ENCODE measurements at places on chromosomes 5 and 9.
A peak's percentile ranks its signal among the peaks of the same experiment; 100 is the strongest.

- DNase-seq: no peak
These were observed 30.9 kb upstream of the OLFM1 start for GRCh38 chr9:135056541-135056940.

DNA sequence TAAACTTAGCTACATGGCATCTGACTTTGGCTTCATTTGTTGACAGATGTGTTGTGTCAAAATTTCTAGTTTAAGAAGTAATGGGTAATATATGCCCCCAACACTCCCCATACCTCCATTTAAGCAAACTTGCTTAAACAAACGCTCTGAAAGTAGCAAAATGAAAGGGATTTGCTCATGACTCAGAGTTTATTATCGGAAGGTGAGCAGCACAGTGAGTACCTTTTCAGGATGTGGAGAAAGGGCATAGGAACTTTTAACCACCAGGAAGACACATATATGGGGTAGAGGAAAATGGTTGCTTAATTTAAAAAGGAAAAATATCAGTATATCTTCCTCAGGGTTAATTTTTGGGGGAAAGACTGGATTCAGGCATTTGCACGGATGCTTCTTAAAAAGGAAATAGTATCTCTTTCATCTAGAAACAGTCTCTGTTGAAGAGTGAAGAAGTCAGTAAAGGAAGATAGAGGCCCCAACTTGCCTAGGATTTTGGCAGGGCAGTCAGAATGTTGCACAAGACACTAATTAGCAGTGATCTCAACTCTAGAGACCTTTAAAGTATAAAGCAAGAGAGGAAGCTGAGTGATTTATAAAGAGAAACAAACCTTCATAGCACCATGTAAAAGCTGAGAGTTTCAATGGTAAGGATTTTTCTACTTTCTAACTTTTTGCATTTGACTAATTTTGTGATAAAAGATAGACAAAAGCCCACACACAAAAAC is 155.1 kb downstream of the TRIO start:
- DNase-seq: no peak

- DNase-seq: no peak
These were observed 31.3 kb upstream of the PLPP6 start for GRCh38 chr9:4630836-4631235.

DNA sequence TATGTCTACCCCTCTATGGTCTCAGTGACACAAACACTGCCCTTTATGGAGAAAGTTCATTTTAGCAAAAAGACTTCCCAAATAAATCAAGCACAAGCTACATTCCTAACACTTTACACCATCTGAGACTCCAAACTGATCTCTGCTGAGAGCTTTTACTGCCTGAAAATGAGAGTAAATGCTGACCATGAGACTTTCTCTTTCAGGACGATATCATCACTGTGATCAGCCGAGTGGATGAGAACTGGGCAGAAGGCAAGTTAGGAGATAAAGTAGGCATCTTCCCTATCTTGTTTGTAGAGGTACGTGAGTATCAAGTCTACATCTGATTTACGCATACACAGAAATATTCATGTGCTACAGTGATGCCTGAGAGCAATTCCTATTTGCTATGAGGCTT is 67.5 kb downstream of the SH3RF2 start:
- no peak for DNase-seq

GRCh38 chr5:58753446-58753845 is 170.6 kb downstream of the RAB3C start:
- no peak for DNase-seq

DNA sequence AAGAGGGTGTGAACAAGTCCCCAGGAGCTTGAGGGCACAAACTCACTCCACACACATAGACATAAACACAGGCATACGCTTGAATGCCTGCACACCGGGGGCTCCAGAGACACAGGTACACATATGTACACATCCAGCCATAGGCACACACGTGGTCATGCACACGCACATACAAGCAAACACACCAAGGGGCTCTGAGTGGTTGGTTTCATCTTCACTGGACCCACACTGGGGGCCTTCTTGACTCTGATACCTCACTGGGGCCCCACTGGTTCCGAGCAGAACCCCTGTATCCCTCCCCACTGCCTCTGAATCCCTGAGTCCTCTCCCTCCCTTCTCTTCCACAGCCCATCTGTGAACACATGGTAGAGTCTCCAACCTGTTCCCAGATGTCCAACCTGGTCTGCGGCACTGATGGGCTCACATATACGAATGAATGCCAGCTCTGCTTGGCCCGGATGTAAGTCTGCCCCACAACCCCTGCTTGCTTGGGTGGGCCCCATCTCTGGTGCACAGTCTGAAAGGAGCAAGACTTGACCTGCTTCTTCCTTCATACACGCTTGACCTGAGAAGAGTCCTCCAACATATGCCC is 6.4 kb downstream of the SPINK4 start:
- DNase-seq: no peak

DNA sequence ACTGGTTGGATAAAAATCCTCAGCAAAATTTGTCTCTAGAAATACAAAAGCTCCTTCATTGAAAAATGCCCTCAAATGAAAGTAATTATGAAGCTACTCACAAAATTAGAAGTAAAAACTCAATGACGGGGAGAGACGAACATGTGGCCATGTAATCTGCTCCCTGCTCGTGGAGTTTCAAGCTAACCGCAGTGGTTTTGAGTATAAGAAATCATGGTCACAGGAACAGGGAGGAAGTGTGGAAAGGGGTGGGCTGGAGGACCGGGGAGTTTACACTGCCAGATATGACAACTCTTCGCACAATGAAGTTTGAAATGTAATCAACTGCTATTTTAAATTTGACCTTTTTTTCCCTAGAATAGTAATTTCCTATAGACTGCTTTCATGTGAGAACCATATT is 765.4 kb upstream of the DMAC1 start:
- no peak for DNase-seq

DNA sequence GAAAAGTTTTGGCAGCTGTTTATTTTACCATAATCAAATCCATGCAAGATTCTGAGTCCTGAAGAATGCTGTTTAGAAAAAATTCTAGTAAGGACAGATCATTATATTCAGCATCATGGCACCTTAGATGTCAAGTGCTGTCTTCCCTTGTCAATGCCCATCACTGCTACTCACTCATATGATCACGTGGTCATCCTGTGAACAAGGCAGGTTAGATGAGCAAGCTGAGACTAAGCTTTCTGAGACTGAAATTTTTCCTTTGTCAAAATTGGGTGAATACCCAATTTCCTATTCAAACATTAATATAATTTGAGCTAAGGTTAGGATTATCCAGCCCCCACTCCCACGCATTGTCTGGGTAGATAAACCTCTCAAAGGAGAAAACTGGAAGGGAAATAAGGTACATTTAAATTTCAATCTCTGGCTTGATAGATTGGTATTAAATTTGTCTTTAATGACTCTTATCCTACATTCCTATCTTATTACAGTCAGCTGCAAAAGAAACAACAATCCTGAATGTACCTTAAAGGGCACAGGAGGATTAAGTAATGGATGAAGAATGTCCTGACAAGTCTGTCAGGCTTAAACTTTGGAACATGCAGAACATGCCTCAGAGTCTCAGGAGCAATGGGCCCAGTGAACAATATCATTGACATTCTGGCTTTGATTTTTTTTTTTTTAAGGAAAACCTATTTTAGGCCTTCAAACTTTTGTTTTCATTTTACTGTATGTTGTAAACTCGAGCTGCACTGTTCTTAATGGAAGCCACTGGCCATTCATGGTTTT is 148.7 kb upstream of the RANBP3L start:
- no peak for DNase-seq

GRCh38 chr5:5295351-5295750 is 127.1 kb upstream of the ICE1 start:
- DNase-seq: peak; percentile 9

- DNase-seq: no peak
These were observed 94.8 kb upstream of the APC start for GRCh38 chr5:112642885-112643284.

GRCh38 chr5:2239201-2239910 is 356.6 kb upstream of the IRX4 start:
- DNase-seq: no peak

- DNase-seq: peak; percentile 42
These were observed 2.0 kb downstream of the HAVCR2 start for GRCh38 chr5:157106630-157107461.

- no peak for DNase-seq
These were observed 20.9 kb downstream of the MORN5 start for GRCh38 chr9:122180633-122181032.

DNA sequence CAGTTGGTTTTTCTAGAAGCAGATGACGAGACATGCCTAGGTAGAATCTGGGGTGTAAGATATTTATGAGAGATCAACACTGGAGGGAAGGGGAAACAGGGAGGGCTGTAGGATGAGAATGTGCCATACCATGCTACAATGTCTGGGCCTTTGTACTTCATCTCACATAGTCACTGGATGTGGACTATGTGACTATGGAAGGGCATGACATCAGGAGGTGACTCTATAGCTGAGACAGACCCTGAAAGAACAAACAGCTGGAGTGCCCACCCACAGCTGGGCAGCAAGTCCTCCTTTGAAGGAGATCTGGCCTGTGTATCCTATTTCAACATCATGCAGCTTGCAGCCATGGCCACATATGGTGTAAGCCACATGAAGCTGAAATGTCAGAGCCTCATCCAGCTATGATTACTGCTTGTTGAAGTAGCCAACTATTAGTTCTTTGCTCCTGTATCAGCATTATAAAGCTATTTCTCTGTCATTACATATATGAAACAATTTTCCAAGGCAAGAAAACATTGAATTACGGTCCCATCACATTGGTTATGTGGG is 46.2 kb upstream of the KIF2A start:
- no peak for DNase-seq

GRCh38 chr5:143880178-143880577 is 68.2 kb downstream of the HMHB1 start:
- DNase-seq: no peak

- no peak for DNase-seq
These were observed 7.0 kb downstream of the UNC5A start for GRCh38 chr5:176817369-176817840.

- DNase-seq: no peak
These were observed 11.3 kb downstream of the DBN1 start for GRCh38 chr5:177462021-177462670.

DNA sequence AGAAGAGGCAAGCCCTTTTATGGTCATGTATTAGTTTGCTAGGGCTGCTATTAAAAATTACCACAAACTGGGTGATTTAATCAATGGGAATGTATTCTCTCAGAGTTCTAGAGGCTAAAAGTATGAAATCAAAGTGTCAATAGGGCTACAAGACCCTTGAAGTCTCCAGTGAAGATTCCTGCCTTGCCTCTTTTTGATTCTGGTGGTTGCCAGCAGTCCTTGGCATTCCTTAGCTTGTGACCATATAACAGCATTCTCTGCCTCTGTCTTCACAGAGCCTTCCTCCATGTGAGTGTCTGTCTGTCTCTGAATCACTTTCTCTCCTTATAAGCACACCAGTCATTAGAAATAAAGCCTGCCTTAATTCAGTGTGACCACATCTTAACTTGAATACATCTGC is 282.7 kb downstream of the KCNN2 start:
- DNase-seq: peak; percentile 5

DNA sequence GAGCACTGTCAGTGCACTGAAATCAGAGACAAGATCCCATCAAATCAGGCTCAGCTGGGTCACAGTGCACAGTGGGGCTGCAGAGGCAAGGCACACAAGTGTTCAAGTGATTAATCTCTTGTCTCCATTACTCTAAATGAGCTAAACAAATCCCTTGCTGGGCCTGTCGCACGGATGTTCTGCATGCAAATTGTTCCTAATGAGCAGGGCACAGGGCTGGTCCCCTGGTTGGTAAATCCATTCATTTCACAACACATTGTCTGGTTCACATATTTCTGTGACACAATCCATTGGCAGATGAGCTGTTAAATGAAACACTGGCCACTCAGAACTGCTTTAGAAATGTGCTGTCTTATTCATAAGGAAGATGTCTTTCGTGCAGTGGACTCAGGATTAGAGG is 167.9 kb upstream of the BRINP1 start:
- no peak for DNase-seq

GRCh38 chr5:87787625-87788256 is 375.0 kb upstream of the CCNH start:
- no peak for DNase-seq

DNA sequence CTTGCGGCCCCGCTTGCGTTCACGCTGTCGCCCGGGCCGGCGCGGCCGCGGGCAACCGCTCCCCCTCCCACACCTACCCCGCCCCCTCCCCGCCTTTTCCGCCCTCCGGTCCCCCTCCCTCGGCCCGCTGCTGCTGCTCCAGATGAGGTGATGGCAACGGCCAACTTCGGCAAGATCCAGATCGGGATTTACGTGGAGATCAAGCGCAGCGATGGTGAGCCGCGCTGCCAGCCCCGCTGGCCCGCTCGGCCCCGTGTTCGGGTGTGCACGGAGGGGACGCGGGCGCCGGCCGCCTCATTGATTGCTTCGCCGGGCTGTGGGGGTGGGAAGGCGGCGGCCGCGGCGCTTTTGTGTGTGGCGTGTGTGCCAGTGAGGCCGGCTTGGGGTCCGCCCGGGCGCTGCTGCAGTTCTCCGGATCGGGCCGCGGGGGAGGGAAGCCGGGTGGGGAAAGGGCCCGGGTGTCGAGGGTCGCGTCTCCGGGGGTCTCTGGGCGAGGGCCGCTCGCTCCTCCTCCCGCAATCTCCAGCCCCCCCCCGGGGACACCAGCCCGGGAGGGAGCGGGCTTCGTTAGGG is 403 bp downstream of the KIF2A start:
- DNase-seq: no peak

DNA sequence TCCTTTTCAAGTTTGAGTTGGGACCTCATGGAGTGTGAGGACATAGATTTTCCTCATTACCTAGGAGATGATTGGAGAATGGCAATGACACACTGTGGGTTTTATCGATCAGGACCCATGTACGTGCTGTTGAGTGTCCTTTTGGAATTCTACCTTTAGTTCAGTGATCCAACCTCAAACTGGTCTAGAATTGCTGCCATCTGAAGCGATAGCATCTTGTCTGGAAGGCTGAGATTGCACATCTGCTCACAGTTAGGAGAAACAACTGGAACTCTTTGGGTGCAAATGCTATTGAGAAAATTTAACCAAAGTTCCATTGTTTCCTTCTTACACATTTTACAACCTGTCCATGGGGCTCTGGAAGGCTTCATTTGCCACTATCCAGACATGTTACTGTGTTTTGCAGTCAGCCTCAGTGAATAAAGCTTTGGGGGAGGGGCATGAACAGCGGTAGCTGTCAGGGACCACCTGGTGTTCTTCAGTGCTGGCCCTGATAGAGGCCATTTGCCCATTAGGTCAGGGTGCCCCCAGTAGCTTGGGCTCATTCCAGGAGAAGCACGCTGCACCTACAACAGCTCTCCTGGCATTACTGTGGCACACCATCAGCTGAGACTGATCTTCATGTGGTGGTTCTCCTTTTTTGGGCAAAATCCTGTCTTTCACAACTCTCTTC is 123.1 kb downstream of the PDE8B start:
- DNase-seq: no peak

- peak; percentile 18 for DNase-seq
These were observed 587 bp downstream of the MIER3 start for GRCh38 chr5:56951126-56951945.
